ENCODE measurements at places on chromosomes 6 and 20.

GRCh38 chr20:22601361-22602141 lies 17.2 kb upstream of the FOXA2 start:
- no peak for DNase-seq

GRCh38 chr6:16333580-16333979 lies 95.2 kb downstream of the GMPR start:
- DNase-seq: no peak

DNA sequence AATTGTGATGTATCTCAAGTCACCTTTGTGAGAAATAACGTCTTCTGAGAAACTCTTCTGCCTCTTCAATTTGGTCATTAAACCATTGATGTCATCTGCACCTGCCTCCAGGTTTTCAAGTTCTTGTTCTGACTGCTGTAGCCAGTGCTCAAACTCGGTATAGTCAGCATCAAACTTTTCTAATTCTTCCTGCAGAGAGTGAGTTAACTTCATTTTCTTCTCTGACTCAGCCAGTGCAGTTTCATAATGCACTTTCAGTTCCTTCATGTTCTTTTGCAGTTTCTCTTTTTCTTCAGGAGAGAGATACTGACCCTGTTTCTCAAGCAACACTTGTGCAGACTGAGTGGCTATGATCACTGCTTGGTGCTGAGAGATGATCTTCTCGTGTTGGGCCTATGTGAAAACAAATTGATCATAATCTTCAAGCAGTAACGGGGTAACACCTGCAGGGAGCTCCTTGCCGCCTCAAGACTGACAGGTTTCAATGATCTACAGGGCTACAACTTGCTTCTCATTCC lies 48.8 kb downstream of the DST start:
- peak; percentile 23 for DNase-seq

DNA sequence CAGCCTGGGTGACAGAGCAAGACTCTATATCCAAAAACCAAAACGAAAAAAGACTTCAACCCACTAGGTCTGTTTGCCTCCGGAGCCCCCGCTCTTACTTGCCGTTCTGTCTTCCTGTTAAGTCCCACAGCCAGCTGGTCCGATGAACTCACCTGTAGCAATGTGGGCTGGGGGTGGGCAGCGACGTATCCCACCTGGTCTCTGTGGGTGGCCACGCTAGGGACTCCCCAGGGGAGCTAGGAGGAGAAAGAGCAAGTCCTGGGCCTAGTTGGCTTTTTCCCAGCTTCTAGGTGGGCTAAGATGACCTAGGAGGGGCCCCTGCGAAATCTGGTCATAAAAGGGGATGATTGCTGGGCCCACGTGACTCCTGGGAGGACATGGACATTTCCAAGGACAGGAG lies 166.0 kb upstream of the KCNG1 start:
- DNase-seq: no peak

DNA sequence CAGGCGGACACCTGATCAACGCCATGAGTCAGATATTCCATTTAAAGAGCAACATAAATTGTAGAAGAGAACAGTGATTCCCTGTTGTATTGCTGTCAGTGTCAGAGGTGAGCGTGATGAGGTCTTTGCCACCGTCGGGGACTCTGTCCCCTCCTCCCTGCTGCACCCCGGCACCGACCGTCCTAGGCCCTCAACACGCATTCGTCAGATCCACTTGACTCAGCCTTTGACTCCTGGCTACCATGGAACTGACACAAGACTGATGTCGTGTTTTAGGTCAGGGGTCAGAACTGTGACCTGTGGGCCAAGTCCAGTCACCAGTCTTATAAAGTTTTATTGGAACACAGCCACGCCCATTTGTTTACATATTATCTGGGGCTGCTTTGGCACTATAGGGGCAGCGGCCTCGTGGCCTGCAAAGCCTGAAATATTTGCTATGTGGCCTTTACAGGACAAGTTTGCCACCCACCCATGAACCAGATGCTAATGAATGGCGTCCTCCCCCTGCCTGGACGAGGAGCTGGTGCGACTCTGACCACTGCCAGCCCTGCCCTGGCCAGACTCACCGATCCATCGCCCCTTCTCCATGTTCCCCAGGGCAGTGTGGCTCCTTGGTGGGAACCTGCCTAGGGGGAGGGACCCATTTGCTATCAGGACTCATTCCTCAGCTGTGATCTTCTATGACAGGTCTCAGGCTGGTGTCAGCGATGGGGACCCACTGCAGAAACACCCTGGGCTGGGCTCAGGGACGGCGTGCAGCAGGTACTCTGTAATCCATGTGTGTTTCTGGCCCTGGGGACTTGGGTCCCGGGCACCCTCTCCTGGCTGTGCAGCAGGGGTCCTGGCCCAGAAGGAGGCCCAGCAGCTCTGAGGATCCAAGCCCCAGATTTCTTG lies 37.5 kb upstream of the PHACTR3 start:
- no peak for DNase-seq

- DNase-seq: no peak
Measured at GRCh38 chr6:146870760-146871159, 272.0 kb downstream of the ADGB start.

GRCh38 chr20:49581482-49581881 lies 13.5 kb upstream of the PTGIS start:
- DNase-seq: no peak

DNA sequence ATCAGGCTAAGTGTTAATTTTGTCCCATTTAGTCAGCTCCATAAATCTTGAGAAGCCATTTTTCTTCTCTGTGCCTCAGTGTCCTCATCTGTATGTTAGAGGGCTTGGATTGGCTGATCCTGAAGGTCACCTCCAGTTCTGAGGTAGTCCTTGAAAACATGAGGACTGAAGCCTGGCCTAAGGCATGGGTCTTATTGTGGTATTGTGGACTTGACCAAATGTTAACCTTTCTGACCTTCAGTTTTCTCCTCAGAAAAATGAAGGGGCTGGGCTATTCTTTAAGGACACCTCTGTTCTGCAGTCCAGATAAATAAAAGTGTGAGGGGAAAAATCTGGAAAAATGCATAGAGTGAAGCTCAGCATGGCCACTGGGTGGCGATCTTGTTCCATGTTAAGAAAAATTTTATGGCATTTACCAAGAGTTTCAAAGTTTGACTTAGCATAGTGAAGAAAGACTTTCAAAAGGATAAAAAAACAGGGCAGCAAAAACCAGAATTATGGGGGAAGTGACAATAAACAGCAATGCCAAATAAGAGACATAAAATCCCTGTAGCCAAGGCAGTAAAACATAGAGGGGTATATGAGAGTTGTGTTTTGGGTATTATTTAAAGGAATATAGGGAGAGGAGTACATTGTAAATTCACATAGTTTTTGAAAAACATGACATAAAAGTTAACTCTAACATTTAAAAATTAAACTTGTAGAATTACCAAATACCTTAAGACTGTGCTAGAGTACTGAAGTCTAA lies 13.2 kb upstream of the TFB1M start:
- DNase-seq: peak; percentile 31

GRCh38 chr20:3704087-3704486 lies 8.3 kb downstream of the SIGLEC1 start:
- no peak for DNase-seq

GRCh38 chr20:1696521-1697209 lies 39.1 kb upstream of the SIRPG start:
- DNase-seq: no peak
